ENCODE measurements at places on chromosomes 1 and 21.

DNA sequence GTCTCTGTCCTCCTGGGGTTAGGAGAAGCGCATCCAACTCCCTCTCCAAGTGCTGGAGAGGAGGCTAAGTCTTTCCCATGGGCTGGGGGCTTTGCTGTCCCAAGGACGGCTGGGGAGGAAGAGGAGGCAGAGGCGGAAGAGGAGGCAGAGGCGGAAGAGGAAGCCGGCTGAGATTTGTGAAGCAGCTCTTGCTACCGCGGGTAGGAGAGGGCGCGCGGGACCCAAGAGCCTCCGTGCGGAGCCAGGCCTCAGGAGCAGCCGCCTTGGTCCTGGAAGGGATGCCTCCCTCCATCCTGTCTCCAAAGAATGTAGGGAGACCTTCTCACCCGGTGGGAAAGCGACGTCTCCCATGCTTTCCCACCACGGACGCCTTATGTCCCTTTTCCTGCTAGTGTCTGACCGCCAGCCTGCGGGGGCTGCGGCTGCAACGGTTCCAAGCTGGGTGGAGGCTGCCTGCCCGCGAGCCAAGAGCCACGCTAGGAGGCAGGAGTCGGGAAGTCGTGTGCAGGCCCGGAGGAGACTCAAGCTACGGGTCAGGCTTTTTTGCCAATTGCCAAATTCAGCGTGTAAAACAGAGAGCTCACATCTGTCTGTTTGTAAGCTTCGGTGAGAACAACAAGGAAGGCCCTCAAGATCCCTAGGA lies 320.3 kb downstream of the FAM72C start:
- DNase-seq: no peak

- DNase-seq: no peak
Observed at GRCh38 chr1:68308034-68308433, 75.7 kb upstream of the WLS start.

DNA sequence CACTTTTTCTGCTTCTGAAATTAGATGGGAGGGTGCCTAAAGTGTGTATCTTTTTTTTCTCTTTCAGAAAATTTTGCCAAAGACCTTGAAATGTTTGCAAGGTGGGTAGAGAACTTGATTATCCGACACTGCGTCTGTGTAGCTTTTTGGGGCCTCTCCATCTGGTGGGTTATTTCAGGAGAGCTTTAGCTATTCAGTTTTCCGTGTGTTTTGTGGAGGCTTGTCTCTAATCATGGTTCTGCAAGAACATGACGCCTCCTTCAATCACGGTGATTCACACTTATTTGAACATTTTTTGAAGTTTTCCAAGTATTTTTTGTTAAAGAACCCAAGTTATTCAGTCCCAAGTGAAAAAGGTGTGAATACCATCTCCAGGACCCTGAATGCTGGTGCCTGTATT lies 4.4 kb downstream of the CENPS start:
- DNase-seq: no peak

DNA sequence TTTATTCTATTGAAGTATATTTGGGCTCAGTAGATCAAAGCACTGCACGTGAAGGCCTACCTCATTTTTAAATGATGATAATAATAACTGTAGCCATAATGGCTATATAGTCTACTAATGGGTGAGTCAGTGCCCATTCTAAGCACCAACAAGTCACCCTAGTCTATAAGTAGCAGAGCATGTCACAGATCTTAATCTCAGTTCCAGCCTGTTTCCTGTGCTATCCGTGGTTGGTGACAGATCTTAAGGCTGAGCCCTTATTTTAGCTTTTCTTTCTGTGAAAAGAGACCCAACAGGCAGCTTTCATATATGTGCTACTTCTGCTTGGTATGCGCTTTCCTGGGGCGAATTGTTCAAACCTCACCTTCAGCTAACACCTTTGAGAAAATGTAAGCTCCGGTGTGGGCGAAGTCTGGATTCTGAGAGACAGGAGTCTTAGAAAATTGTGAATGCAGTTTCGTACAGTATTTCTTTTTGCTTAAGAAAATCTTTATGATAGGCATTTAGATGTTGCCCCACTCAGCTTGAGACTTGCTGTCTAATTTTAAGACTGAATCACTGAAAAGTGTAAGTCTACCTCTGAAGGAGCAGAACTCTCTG lies 59.6 kb downstream of the FMN2 start:
- DNase-seq: no peak

DNA sequence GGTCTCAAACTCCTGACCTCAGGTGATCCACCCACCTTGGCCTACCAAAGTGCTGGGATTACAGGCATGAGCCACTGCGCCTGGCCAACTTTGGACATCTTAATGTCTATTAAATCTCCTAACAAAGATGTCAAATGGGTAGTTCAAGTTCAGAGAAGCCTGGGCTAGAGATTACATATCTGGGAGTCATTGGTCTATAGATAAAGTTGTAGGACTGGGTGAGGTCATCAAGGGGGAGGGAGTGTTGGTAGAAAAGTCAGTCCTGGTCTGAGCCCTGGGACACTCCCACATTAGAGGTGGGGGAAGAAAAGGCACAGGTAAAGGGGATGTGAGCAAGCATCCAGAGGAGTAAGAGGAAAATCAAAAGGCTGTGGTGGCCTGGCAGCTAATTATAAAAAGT lies 6.6 kb downstream of the UBIAD1 start:
- no peak for DNase-seq

- no peak for DNase-seq
Observed at GRCh38 chr1:156886583-156887281, 6.8 kb upstream of the PEAR1 start.

DNA sequence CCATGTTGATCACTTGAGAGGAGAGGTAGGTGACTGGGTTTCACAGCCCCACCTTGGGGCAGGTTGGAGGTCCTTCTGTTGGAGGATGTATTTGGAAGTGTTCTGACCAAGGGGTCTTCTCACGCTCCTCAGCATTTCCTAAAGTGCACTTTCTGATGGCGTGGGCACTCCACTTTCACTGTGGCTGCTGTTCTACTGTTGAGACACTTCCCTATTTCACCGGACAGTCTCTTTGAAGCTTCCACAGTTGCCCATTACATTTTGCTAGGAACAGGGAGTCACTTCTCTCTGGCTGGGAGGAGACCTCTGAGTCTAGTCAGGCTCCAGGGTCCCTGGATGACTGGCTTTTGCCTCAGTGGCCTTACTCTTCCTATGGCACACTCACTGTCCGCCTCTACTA lies 180.0 kb upstream of the LMO4 start:
- no peak for DNase-seq

- DNase-seq: no peak
Observed at GRCh38 chr1:236489710-236490377, 33.9 kb upstream of the LGALS8 start.

DNA sequence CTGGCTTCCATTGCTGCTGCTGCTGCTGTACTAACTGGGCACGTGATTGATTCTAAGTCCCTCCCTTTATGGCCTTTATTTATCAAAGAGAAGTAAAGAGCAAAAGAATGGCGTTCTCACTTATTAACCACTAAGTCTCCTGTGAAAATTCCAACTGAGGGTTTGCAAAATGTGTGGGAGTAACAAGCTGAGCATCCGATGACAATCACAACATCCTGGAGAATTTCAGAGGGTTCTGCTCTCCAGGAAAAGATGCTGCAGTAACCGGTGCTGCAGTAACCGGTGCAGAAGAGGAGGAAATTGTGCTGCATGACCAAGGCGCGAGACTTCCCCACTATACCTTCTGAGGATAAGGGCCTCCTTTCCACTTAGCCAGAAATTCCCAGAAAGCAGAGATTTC lies 12.7 kb upstream of the MX2 start:
- DNase-seq: no peak

DNA sequence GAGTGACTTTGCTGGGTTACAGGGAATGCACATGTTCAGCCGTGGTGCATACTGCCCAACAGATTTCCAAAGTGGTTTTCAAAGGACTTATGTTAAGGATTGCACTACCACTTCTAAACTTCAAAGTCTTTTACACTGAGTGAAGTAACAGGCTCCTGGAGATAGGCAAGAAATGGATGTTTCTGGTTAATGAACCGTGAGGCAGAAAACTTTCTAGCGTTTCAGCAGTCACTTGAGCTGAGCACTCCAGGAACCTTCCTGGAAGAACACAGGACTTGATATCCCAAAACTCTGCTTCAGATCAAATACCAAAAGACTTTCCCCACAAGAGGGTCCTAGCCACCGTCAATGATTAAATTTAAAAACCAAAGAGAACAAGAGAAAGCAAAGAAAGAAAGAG lies 74.3 kb upstream of the ATP1A1 start:
- no peak for DNase-seq

GRCh38 chr1:228148196-228148861 lies 1.4 kb upstream of the GJC2 start:
- DNase-seq: no peak

GRCh38 chr1:80633947-80634706 lies 1166.6 kb upstream of the ADGRL2 start:
- no peak for DNase-seq

DNA sequence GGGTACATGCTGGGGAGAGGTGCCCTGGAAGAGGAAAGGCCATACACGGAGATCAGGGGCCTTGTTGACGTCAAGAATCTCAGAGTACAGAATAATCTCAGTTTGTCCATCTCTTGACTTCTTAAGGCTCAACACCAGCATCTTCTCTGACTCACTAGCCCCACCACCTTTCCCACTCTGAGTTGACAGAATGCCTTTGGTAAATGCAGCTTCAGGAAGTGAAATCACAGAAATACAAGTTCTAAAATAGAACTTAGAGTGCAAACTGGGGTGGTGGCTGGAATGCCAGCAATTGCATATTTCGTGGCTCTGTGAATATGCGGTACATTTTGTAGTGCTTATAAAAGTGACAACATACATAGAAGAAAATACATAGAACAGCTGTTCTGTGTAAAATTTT lies 1.6 kb downstream of the COG2 start:
- no peak for DNase-seq

DNA sequence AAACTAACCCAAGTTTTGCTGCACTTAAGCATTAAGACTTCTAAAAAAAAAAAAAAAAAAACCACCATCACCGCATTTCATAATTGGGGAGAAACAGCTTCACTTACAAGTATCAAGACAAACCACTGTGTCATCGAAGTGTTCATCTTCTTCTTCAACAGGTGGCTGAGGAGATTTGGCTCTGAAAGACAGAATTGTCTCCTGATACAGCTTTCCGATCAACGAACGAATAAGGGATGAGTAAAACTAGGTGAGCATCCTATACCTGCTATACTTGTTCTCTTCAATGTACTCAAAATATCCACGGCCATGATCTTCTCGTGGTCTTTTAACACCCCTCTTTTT lies 2.0 kb downstream of the HNRNPU start:
- no peak for DNase-seq

GRCh38 chr21:15766952-15767603 lies 37.3 kb downstream of the USP25 start:
- no peak for DNase-seq

GRCh38 chr1:30465096-30465495 lies 258.3 kb downstream of the MATN1 start:
- DNase-seq: no peak

DNA sequence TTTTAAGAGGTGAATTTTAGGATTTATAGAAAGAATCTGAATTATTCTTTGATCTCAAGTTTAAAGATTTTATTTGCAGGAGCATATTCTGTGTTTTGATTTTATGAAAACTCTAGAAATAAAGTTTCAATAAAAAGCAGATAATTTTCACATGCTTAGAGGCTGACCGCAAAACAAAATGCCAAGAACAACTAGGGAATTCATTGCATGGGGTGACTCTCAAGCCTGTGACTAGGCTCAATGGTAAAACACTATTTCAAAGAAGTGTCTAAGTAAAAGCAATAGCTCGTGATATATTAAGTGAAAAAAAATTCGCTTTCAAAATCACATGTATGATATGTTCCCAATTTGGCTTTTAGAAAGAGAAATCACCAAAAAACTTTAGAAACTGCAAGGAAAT lies 49.6 kb downstream of the RPL5 start:
- no peak for DNase-seq

- no peak for DNase-seq
Observed at GRCh38 chr1:36482724-36483388, at the start of gene CSF3R. CSF3R (minus strand) TSS chr1:36482913; CDS start chr1:36479496, 3,417 bp downstream.

GRCh38 chr1:100535264-100535663 lies 2.7 kb upstream of the GPR88 start:
- DNase-seq: no peak

DNA sequence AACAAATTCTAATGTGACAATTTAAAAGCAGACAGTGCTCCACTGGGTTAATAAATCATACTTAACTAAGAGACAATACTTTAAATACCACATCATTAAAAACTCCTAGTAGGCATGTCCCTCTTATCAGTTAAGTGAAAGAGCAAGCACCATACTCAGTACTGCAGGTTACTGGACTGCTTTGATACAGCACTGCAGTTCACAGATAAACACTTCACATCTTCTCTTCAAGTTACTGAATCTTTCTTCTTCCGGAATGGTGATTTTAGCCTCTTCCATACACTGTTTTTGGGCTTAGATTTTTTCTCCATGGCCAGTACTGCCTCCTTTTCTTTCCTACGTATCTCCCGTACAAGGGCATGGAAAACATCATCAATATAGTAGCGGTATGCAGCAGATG lies 11.0 kb downstream of the RIT1 start:
- DNase-seq: no peak

GRCh38 chr1:183223467-183223866 lies 37.4 kb downstream of the LAMC2 start:
- no peak for DNase-seq

GRCh38 chr1:57447551-57447950 lies 23.7 kb upstream of the DAB1 start:
- no peak for DNase-seq

GRCh38 chr21:22898051-22898665 lies 1899.9 kb downstream of the NCAM2 start:
- no peak for DNase-seq

DNA sequence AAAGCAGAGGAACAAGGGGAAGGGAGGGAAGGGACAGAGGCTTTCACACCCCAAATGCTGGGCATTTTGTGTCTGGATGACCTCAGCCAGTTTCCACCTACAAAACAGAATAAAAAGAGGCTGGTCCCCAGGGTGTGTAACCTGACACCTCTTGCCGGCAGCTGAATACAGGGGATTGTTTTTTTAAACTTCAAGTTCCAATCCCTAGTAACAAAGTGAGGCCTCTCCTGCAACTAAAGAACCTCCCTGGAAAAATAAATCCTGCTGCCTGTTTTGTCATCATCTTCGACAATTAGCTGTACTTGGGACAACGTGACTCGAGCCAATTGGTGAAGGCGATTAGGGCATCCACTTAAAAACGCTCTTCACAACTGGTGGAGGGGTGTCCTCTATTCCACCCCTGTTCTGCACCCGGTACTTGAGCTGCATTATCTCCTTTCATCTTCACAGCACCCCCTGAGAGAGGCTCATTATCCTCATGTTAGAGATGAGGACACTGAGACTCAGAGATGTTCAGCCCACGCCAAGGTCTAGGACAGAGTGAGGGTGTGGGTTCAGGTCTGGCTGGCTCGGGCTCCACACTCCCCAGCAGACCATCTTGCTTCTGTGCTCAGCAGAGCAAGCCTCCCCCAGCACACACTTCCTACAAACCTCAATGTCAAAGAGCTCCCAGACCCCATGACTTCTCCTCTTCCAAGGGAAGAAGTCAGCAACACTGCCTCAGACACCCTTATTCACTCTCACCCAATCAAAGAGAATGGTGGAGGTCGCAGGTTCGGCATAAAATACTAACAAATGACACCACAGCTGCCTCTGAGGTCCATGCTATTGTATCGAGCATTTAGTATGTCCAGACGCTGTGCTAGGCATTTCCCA lies 15.2 kb downstream of the ITPKB start:
- DNase-seq: no peak

GRCh38 chr1:89865498-89866382 lies 44.9 kb downstream of the LRRC8D start:
- DNase-seq: no peak

GRCh38 chr1:24966121-24966723 lies 36.1 kb upstream of the RUNX3 start:
- no peak for DNase-seq
